Caki2 (cell line): ENCODE measurements at places on chromosomes 3 and 15. TPM values are rescaled to one million over a fixed set of nuclear protein-coding genes. Genes with fewer than 3 reads are reported as not detected.

- no peak for DNase-seq
Observed at GRCh38 chr15:94027581-94027980, 203.8 kb upstream of the MCTP2 start.

GRCh38 chr15:58554758-58555157 lies 123.0 kb downstream of the LIPC start:
- DNase-seq, result no peak

- DNase-seq, result no peak
Observed at GRCh38 chr15:80577552-80578205, 117.4 kb upstream of the ABHD17C start.

GRCh38 chr3:56937580-56937979 lies 122.9 kb upstream of the SPATA12 start:
- DNase-seq, result no peak

Gene GOLGA6L10
- not detected in 2 replicates for total RNA-seq
